ENCODE measurements at places on chromosomes 4 and X.

- DNase-seq = no peak
Observed at GRCh38 chr4:106690487-106690886, 321.9 kb upstream of the GIMD1 start.

GRCh38 chr4:140172960-140173359 is 19.0 kb upstream of the MAML3 start:
- no peak for DNase-seq

- DNase-seq = no peak
Observed at GRCh38 chr4:174586651-174587050, 64.4 kb upstream of the HPGD start.

- DNase-seq = no peak
Observed at GRCh38 chr4:110586131-110586850, 36.6 kb downstream of the PITX2 start.

DNA sequence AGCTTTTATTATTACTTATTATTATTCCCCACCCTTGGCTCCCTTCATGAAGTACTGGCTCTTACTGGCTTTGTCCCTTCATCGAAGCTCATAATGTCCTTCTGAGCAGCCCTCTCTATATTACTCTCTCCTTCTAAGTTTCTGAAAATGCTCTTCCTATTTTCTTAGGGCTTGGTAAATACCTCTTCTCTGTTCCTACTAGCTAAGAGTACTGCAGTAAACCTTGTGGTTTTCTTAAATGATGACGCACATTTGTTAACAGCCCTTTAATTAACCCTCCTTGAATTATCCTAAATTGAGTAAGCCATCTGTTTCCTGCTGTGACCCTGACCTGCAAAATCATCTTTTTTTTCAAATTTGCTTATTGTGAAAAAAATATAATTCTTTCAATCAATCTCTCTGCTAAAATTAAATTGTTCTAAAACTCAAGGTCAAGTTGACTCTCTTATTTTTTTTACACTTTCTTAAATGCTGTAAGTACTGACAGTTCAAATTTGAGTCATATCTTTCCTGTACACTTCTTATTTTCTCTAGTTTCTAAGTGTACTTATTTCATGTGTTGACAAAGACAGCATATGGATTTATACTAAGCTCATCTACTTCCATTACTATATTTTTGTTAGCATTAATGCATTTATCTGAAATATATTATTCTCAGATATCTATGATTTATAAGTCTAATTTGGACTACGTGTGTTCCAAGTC is 148.9 kb downstream of the ADAM29 start:
- no peak for DNase-seq
